ENCODE measurements at places on chromosomes 7 and 10.

DNA sequence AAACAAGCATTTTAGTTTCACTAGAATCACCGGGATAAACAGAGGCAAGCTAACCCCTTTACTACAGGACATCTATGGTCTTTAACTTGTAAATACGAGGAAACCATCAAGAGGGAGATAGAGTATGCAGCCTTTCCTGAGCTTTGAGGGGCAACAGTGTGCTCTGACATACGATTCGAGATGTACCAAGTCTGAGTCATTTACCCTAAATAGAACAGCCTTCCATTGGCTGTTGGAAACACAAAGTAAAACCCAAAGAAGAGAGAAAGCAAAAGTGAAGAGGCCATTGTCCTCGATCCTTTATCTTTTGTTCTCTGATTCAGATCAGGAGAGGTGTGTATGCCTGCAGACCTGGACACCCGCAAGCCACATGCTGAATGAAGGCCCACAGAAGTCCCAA is 289.5 kb downstream of the KCNMA1 start:
- DNase-seq = no peak

- DNase-seq = no peak
Observed at GRCh38 chr10:43905512-43906236, 257.0 kb upstream of the ZNF32 start.

DNA sequence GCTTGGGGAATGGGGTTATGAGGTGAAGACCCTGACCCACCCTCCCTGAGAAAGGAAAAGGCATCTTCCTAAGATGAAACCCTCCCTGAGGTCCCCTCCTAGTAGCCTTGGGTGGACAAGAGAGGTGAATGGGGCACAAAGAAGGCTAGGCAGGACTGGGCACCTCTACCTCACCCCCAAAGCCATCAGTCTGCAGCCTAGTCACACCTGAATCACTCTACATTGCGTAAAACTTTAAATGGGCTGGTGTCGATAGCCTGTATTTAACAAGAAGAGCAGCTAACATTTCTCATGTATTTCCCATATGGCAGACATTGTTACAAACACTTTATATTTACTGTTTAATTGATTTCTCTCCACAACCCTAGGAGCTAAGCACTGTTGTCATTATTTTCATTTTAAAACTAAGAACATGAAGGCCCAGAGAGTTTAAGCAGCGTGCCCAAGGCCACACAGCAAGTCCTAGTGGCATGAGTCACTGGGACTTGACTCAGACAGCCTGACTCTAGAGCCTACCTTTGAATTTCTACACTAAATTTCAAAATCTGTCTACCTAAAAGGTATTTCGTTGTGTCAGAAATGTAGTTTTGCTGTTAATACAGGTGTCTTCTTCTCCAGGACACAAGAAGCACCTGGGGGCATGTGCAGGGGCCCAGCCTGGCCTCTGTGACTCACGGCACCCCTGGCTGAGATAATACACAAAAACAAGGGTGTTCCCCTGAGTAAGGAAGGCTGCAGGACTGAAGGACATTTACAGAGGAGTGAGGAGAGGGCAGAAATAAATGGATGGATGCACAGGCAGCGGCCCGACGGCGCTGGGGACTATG is 3.4 kb downstream of the AOC1 start:
- DNase-seq = no peak

GRCh38 chr10:46553238-46554049 is 3.0 kb downstream of the GPRIN2 start:
- no peak for DNase-seq

DNA sequence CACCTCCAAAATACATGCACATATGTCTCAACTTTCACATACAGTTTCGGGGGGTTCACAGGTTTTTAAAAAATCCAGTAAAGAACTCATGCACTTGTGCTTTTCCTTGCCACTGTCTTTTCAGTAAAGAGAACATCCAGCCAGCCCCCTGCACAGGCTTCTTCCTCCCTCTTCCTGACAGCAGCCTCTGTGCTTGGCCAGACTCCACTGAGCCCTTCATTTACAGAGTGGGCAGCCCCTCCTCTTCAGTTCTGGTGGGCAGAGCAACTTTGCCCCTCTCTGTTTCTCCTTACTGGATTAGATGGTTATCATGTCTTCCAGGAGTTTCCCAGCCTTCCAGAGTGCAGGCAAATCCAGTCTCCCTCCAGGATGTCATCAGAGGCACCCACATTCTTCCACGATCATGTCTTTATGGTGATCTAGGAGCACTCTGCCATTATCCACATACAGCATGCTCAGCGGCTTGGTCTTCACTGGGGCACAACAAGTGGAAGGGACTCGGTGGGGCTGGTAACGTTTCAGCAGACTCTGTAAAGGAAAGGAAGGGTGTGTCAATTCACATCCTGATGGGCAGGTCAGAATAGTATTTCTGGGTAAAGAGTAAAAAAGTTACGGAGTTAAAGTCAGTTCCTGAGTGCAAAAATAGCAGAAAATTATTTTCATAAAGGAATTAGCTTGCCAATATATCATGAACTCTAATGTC is 8.8 kb downstream of the NODAL start:
- no peak for DNase-seq

- no peak for DNase-seq
Observed at GRCh38 chr7:12719981-12720865, 32.8 kb downstream of the ARL4A start.

DNA sequence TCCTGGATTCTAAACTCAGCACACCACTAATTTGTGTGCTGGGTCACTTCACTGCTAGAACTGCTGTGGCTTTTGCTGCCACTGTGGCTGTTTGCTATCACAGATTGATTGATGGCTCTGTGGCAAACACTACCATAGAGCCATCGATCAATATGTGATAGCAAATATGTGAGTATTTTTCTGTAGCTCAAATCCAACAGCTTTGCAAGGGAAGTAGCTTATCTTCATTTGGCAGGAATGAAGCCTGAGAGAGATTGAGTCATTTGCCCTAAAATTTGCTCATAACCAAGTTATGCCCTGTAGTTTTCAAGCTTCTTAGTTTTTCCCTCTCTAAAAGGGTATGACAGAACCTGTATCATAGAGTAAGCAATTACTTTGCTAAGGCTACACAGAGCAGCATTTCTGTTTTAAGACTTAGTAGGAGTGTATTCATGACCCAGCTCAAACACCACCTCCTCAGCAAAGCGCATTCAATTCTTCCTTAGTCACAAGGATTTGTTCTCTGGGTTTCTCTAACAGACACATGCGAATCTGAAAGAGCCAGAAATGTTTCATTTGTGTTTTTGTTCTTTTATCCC is 43.1 kb downstream of the MINPP1 start:
- DNase-seq = peak; percentile 48

DNA sequence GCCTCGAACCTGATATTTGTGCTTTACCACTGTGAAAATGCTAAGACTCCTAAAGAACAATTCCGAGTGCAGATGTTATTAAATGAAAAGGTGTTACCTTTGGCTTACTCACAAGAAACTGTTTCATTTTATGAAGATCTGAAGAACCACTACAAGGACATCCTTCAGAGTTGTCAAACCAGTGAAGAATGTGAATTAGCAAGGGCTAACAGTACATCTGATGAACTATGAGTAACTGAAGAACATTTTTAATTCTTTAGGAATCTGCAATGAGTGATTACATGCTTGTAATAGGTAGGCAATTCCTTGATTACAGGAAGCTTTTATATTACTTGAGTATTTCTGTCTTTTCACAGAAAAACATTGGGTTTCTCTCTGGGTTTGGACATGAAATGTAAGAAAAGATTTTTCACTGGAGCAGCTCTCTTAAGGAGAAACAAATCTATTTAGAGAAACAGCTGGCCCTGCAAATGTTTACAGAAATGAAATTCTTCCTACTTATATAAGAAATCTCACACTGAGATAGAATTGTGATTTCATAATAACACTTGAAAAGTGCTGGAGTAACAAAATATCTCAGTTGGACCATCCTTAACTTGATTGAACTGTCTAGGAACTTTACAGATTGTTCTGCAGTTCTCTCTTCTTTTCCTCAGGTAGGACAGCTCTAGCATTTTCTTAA is 47.7 kb downstream of the MINPP1 start:
- DNase-seq = no peak

- DNase-seq = no peak
Observed at GRCh38 chr10:98609265-98609664, 162.5 kb upstream of the HPS1 start.

- no peak for DNase-seq
Observed at GRCh38 chr7:73354821-73355220, 26.9 kb downstream of the FKBP6 start.

GRCh38 chr10:20911626-20912025 is 14.5 kb upstream of the NEBL start:
- no peak for DNase-seq

- no peak for DNase-seq
Observed at GRCh38 chr7:69768986-69769595, 170.8 kb downstream of the AUTS2 start.

DNA sequence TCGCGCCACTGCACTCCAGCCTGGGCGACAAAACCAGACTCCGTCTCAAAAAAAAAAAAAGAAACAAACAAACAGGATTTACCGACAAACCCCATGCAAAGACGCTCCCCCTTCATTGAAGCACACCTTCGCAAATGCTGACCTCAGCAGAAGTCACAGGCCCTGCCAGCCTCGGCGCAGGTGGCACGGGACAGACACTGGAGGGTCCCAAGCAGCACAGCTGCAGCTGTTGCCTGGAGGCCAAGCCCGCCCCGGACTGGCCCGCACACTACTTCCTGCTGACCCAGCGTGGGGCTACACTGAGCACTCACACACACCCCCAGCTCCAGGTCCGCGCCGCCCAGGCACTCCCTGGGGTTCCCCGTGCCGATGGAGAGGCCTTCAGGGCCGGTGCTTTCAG is 31.2 kb downstream of the SNX8 start:
- DNase-seq = no peak

GRCh38 chr10:1896153-1896552 is 158.8 kb upstream of the ADARB2 start:
- no peak for DNase-seq

GRCh38 chr10:106872176-106872575 is 292.3 kb downstream of the SORCS1 start:
- no peak for DNase-seq

DNA sequence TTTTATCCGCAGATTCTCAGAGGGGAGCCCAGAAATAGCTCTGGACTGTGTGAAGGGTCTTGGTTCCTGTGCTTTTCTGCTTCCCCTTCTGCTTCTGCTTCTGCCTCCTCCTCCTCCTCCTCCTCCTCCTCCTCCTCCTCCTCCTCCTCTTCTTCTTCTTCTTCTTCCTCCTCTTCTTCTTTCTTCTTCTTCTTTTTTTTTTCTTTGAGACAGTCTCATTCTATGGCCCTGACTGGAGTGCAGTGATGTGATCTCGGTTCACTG is 11.6 kb downstream of the PDZD7 start:
- no peak for DNase-seq

GRCh38 chr7:132655131-132655727 is 79.0 kb upstream of the PLXNA4 start:
- peak; percentile 16 for DNase-seq

GRCh38 chr7:47948141-47948790 is at the start of gene PKD1L1:
PKD1L1 (minus strand) TSS chr7:47948466; CDS start chr7:47948440, 26 bp downstream.
- DNase-seq = no peak

DNA sequence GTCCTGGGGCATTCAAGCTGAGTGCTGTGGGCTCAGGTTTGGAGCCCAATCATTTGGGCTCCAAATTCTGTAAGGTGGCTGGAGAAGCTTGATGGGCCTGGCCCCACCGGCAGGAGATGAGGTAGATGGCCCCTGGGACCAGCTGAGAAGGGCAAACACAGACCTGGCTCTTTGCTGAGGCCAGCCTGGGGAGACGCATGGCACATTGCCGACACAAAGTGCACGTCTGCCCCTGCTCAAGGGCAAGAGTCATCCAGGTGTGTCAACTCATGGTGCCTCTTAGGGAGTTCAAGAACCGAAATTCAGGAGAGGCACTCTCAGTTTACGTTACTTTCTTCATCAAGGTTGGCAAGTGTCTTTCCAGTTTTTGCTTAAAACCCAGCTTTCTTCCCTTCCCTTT is 227.5 kb downstream of the LRMDA start:
- no peak for DNase-seq

DNA sequence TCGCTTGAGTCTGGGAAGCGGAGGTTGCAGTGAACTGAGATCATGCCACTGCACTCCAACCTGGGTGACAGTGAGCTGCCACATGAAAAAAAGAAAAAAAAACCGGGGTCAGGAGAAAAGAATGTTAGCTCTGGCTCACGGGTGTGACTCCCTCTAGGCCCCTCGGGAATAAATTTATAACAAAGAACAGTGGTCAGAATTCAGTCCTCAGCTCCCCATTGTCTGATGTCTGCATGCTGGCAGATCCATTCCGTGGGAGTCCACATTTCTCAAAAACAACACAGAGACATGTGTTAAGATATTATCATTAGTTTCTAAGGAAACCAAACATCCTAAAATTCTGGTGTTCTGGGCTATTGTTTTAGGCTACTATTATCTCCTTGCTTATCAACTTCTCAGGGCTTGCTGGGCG is 90.6 kb downstream of the MARCHF5 start:
- no peak for DNase-seq

DNA sequence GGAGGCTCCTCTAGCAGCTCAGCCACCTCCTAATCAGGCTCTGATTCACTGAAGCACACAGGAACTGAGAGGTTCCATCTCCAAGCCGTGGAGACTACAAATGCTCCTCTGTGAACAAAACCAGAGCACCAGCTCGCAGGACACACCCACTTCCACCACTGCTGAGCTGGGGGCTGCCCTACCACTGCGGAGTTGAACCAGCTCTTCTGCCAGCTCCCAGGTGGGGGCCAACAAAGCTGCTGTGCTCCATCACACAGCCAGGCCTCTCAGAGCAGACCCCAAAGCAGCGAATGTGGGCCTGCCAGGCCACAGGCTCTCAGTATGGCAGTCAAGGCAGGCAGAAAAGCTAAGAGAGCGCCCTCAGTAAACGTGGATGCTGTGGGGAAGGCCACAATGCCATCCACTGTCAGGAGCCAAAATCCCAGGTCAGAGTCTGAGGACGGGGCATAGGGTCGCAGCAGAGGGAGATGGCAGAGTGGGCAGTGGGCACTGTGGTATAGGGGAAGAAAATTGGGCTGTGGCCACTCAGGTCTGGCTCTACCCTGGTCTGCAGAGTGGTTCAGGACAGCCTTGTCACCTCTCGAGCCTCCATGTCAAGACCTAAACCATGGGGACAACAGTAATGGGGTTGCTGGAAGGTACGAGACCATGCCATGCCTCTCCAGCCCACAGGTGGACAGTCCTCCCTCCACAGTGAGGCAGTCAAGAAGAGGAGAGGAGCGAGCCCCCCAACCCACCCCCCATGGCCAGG is 82.1 kb downstream of the GRID1 start:
- no peak for DNase-seq

DNA sequence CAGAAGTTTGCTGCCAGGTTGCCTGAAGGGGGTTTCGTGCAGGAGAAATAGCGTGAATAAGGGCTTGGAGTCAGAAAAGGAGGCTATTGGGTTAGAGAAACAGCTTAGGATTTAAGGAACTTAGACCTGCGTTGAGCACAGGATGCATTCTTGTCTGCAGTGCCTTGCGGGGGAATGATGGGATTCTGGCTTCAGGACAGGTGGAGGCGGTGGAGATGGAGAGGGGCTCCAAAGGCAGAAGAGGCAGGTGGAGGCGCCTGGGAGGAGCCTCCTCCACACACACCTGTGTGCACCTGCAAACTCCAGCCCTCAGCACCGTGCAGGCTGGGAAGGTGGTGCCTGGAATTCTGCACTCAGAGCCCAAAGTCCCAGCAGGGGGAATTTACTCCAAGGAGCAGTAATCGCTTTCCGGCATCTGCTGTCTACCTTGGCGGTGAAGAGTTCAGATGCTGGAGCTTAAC is 1.8 kb downstream of the CLIP2 start:
- DNase-seq = no peak
